ENCODE measurements at places on chromosomes 4 and X.

DNA sequence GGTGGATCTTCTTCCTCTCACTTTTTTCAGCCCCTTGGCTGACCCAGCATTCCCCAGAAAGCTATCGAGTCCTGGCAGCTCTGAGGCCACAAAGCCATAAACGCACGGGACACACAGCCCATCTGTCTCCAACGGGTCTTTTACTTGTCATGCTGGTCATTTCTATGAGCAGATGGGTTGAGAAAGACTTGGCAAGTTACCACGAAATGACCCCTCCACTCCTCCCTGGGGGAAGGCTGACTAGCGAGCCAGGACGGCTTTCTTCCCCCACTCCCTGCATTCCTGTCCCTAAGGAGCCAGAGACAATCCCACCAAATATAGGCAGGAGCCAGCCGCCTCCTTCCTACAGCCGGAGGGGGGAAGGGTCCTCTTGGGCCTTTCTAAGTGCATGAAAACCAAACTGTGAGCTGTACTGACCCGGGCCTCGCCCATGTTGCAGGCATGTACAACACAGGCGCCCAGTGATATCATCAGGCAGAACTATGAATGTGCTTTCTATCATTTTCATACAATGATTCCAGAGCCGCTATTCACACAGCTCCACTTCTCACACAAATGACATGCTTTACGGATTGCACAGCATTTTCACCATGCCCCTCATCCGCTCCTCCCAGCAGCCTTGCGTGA is 28.6 kb downstream of the AFAP1 start:
- DNase-seq = no peak

DNA sequence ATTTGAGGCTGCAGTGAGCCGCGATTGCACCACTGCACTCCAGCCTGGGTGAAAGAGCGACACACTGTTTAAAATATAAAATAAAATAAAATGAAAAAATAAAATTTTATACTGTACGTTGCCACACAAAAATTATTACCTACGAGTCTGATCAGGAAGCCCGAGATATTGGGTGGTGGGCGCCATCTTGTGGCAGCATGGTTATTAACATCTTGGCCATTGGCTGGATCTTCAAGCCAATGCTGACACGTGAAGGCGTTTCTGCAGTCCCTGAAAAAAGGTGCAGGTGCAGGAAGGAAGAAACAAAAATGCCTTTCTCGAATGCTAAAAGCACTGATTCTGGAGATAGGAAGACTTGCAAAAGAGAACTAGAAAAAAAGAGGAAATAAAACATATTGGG is 4.9 kb upstream of the TLR8 start:
- peak; percentile 50 for DNase-seq

GRCh38 chrX:9318213-9318612 is 146.6 kb upstream of the TBL1X start:
- no peak for DNase-seq

DNA sequence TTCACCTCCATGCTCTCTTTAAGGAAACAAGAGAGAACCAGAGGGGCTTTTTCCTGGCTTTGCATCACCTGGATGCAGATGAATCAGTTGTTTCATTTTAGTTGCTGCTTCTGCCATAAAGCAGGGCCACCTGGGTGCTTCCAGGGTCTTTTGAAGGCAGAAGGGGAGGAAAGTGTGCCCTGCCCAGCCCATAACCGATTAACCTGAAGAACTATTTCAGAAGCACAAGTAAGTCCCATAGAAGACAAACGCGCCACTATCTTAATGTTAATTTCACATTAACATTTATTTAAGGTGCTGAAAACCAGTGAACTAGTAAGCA is 32.1 kb downstream of the IRF2 start:
- DNase-seq = no peak

GRCh38 chr4:78129383-78130108 is 72.4 kb downstream of the FRAS1 start:
- DNase-seq = no peak

DNA sequence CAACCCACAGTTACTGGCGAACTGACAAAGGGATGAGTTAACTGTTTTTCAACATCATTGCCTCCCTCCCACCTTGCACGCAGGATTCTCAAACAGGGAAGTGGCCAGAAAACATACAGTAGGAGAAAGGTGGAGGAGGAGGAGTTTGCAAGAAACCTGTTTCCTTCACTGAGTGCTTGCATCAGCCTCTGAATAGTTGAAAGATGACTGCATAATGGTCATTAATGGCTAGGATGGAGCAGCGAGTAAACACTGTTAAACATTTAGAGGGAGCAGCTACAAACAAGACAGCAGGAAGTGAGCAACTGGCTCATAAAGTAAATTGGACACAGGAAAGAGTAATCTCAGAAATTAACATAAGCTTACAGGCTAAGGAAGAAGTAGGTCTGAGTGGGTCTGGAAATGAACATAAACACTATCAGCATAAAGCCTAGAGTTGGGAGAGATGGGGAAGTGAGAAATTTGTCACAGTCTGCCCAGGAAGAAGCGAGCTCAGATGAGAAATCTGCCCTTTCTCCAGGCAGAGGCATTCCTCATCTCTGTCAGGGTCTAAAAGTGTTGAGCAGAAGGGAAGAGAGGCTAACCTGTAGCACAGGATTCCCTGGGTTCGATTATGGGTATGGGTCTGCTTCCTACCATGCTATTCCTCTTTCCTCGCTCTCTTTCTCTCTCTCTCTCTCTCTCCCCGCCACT is 38.6 kb downstream of the TRPC5OS start:
- no peak for DNase-seq

DNA sequence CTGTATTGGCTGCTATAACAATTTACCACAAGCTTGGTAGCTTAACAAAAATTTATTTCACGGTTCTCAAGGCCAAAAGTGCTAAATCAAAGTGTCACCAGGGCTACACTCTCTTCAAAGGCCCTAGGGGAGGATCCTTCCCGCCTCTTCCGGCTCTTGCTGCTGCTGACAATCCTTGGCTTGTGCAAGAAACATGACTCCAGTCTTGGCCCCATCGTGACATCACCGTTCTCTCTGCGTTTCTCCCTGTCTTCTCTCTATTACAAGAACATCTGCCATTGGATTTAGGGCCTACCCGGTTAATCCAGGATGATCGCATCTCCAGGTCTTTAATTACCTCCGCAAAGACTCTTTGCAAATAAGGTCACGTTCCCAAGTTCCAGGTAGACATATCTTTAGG is 10.4 kb upstream of the CLCN4 start:
- no peak for DNase-seq

GRCh38 chr4:174425669-174426068 is 96.6 kb downstream of the HPGD start:
- DNase-seq = no peak

DNA sequence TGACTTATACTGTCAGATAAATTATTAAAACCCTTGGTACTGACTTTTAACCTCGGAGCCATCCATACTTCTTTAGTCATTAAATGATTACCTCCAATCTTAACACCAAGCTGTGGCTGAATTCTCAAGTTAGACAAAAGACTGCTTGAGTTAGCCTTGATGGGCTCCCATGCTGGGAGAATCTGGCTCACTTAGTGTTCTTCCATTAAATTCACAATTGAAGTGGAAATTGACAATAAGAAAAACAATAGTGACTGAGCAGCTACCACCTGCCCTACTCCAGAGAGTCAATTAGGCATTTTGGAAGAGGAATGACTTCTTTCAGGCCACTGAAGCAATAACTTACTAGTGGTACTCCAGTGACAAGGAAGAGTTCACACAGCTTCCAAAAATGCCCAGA is 503.0 kb upstream of the CPXCR1 start:
- no peak for DNase-seq

- no peak for DNase-seq
These were observed 81.7 kb upstream of the GIMD1 start for GRCh38 chr4:106450249-106450648.

- no peak for DNase-seq
These were observed 583.4 kb downstream of the TRAM1L1 start for GRCh38 chr4:116501954-116502353.

- DNase-seq = no peak
These were observed 30.2 kb upstream of the TENM3 start for GRCh38 chr4:182213004-182213403.

GRCh38 chrX:40201329-40201885 is 103.6 kb upstream of the BCOR start:
- DNase-seq = no peak

DNA sequence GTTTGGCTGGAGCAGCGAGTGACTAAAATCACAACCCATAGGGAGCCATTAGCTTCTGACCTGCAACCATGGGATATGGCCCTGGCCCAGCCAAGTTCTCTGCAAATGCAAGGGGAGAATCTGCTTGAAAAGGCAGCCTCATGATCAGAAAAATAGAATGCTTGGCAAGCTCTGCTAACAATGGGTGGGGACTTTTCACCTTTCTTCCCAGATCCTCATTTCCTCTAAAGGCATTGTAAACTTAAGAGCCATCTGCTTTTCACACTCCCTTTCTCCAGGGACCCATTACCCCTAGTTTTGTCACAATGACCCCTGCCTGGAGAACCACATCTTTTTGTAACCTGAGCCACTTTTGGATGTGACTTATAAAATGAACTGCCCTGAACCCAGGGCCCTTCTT is 104.3 kb downstream of the PARM1 start:
- no peak for DNase-seq

- DNase-seq = no peak
These were observed 123.6 kb downstream of the PCDH18 start for GRCh38 chr4:137408527-137409177.

- no peak for DNase-seq
These were observed 836.0 kb downstream of the TRIML1 start for GRCh38 chr4:188975271-188975670.

DNA sequence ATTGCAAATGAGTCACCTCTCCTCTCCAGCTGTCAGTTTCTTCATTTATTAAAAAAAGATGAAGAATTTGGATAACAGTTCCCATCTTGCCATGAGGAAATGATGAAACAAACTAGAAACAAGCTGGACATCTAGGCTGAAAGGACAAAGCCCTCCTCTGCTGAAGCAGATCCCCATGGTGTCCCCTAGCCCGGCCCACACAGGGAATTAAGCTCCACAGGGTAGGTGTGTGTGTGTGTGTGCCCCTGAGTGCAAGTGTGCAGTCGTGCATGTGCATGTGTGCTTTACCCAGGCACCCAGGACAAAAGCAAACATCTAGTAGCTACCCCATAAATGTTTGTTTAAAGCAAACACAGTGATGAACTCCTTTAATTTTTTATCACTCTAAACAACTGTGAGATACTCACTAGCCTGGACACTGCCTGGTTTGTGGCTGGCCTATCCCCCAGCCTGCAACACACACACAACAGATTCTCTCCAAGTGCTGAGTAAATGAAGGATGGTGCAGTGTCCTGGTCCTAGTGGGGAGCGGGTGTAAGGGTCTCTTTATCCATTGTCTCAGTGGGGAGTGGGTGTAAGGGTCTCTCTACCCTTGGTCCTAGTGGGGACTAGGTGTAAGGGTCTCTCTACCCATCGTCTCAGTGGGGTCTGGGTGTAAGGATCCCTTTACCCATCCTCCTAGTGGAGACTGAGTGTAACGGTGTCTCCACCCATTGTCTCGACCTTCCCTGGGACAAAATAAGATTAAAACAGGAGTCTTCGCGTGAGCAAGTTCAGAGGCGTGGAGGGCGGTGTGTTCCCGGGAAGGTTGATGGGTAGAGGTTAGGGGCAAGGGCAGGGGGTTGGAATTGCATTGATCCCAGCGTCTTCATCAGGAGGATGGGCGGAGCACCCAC is 688 bp upstream of the EVC start:
- no peak for DNase-seq

DNA sequence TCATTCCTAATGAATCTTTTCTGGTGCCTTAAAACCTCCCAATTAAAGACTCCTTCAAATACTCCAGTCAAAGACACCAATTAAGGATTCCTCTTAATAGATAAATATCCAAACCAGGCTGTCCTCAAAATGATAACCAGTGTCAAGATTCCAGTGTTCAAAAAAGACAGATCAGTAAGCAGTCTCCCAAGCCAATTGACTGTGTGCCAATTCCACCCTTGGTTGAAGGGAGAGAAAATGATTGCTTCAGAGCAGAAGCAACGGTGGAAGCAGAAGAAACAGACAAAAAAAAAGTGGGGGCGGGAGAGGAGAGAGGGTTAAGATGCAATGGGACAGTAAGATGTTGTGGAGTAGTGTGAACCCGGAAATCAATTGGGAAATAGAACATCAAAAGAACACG is 216.0 kb upstream of the FTHL17 start:
- no peak for DNase-seq

DNA sequence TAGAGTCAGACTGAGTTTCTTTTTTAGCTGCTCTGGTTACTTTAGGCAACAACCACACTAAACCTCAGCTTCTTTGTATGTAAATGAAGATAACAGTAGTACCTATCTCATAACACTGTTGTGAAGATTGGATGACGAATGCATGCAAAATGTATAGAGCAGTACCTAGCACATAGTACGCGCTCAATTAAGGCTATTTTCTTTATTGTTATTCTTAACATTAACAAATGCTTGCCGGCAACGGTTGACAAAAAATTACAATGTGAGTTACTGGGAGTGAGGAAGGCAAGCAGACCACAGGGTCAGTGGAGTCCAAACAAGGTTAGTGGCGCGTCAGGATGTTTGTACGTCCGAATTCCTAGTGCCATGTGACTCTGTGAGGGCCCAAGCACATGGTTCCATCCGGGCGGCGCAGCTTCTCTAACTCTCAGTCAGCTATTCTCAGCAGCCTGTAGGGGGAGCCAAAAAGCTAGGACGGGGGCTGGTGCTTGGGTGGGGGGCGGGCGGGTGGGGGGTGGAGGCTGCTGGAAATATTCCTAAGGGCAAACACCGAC is 821 bp upstream of the NALF2 start:
- no peak for DNase-seq

DNA sequence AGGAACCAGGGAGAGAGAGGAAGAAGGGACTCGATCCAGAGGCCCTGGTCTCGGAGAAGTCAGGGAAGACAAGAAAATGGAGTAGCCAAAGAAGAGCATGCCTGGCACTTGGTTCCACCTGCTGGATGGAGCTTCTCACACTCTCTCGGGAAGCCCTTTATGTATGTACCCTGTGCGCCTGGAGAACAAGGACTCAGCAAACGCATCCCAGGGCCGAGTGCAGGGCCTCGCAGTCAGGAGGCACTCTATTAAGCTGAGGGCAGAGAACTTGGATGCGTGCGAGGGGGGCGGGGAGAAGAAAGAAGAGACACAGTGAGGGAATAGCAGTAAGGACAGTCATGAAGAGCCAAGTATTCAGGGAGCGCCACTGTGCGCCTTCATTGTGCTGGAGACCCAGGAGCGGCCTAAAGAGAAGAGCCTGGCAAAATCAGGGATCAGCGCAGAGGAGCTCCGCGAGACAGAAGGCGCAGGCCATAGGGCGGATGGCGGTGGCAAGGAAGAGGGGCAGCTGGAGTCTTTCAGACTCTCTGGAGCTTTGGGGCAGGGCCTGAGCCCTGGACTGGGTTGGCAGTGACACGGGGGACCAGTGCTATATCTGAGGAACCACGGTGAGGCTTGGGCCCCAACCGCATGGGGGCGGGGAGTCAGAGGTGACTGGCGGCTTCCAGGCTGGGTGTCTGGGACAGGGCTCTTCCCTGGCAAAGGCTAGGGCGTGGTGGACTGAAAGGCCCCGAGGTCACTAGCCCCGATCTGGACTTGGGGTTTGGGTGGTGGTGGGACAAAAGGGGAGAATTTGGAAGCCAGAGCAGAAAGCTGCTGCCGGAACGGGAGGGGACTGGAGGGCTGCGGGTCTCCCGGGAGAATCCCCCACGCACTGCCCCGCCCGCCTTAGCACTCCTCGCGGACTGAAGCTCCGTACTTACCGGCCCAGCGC is 1.9 kb upstream of the SEPTIN6 start:
- no peak for DNase-seq

- DNase-seq = no peak
These were observed 203.1 kb downstream of the FAT4 start for GRCh38 chr4:125517831-125518230.

- DNase-seq = no peak
These were observed 289.1 kb downstream of the PCDH19 start for GRCh38 chrX:100120956-100121355.
